Activated T-cell treated with anti-CD3 and anti-CD28 coated beads, Interleukin-2, amount 50 U/mL, for 1 hour (primary cell): ENCODE measurements at places on chromosomes 12 and 14.

- no peak for DNase-seq
Observed at GRCh38 chr12:124626971-124627411, 59.6 kb upstream of the NCOR2 start.

DNA sequence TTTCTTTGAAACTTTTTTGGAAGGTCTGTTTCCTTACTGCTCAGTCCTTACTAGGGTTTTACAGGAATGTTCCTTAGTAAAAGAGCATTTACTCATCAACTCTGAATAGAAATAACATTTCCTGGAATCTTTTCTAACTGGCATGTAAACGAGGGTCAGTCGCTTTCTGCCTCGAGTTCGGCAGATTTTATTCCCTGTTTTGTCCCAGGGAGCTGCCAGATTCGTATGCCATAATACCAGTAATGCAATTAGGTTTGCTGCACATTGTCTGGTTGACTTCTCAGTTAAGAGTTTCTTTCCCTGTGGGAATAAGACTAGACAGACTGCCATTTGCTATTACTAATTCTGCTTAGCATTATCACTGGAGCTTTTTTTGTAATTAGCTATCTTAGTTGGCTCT, 91.9 kb downstream of the VRK1 start:
- no peak for DNase-seq

DNA sequence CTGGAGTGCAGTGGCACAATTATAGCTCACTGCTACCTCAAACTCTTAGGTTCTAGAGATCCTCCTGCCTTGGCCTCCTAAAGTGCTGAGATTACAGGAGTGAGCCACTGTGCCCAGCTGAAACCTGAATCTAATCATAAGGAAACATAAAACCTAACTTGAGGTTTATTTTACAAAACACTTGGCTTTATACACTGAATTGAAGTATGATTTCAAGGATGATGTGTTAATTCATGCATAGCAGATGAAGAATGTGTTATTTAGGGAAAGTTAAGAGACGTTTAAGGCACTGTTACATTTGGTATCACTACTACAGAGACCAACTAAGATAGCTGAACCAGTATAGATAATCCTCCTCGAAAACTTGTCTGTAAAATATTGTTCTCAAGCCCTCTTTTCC, 6.4 kb downstream of the DICER1 start:
- no peak for DNase-seq

- DNase-seq = no peak
Observed at GRCh38 chr12:124251186-124251585, 43.7 kb upstream of the RFLNA start.

- DNase-seq = no peak
Observed at GRCh38 chr14:94787092-94787491, 17.2 kb upstream of the GSC start.

DNA sequence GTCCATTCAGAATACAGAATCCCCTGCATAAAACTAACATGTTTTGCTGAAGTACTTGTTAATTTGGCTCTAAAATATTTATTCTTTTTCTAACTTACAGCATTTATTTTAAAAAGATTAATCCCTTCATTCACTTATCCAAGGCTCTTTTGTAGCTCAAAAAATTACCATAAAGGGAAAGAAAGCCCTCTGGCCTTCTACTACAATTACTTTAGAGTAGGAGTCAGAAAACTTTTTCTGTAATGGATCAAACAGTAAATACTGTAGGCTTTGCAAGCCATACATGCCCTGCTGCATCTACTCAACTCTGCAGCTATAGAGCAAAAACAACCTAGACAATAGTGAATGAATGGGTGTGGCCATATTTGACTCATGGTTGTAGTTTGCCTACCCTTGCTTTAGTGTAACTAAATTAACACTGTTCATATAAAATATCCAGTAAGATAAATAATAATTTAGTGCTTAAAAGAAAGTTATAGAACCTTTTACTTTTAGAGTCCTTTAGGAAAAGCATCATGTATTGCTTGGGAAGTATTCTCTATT, 74.2 kb upstream of the ZFP36L1 start:
- no peak for DNase-seq

DNA sequence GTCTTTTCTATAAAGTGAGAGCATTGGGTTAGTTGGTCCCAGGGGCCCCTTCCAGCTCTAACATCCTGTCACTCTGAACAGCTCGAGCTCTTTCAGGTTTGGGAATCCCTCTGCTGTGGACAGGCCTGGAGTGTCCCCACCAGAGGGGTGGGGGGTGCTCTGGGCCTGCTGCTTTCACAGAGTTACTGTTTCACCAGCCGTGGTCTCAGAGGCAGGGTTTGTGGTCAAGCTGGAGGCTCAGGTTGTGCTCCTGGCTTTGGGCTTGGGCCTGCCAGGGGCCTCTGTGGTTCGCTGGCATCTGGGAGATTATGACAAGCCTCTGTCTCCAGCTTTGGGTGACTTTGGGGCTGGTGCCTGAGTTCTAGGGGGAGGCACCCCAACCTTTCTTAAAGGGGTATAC, 59.6 kb downstream of the FBXL14 start:
- no peak for DNase-seq

GRCh38 chr14:66476964-66477363, 9.2 kb upstream of the CCDC196 start:
- DNase-seq = no peak

DNA sequence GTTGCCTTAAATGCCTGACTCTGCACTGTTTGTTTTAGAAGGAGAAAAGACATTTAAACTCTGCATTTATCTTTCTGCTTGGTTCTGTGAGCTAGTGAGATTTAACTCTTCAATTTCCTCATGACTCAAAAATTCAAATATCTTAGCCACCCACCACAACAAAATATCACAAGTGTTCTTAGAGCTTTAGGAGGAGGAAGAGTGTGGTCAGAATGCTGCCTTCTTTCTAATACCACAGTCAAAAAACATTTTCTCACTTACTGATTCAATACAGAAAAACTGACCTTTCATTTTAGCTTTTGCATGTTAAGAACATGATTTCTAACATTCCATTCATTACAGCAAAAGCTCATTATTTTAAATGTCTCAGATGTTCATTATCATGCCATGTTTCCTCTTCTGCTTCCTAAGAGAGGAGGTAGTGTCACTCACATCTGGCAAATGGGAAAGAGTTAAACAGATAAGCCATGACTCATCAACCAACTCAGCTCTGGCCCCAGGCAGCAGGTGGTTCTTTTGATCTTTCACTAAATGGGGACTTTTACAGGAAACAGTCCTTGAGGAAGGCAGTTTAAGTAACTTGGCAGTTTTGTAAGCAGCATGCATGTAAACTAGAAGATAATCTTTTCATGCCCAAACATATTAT, 56.4 kb upstream of the RNU6-8 start:
- no peak for DNase-seq

GRCh38 chr12:51639361-51639760, 48.3 kb downstream of the SCN8A start:
- DNase-seq = no peak
